ENCODE measurements at places on chromosomes 6 and 20.

DNA sequence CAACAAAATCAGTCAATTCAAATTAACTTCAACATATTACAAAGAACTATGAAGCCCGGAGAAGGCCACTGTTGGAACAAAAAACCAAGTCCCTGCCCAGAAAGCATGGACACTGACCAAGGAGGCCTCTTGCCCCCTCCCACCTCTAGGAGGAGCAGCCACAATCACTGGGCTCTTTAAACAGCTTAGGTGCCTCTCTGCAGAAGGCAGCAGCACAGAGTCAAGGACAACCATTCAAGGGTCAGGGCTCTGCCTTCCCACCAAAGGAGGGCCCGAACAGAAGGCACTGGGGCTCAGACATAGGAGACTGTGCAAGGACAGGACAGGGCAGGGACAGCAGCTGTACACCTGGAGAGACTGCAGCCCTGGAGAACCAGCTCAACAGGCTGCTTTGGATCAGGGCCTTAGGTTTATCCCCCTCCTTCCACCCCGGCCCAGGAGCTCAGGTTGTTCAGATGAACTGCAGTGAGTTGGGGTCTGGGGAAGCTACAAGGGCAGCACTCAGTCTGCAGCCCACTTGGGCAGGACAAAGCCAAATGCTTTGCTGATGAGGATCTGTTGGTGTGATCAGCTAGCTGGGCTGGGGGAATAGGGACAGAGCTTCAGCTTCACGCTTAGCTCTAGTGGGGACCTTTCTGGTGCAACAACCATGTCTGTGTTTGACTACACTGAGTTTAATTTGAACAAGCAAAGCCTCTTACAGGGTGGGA is 17.8 kb downstream of the TOMM34 start:
- DNase-seq = no peak

DNA sequence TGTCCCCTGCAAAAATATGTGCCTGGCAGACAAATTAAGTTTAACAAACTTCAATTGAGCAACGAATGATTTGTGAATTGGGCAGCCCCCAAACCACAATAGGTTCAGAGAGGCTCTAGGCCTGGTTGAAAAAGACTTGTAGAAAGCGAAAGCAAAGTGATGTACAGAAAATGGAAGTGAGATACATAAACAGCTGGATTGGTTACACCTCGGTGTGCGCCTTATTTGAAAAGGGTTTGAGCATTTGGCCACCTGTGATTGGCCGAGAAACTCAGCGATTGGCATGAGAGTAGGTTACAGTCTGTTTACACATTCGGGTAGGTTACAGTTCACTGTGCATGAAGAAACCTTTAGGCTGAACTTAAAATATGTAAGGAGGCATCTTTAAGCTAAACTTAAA is 136.9 kb downstream of the CD83 start:
- no peak for DNase-seq

GRCh38 chr6:42618686-42619085 is 54.9 kb downstream of the UBR2 start:
- no peak for DNase-seq

DNA sequence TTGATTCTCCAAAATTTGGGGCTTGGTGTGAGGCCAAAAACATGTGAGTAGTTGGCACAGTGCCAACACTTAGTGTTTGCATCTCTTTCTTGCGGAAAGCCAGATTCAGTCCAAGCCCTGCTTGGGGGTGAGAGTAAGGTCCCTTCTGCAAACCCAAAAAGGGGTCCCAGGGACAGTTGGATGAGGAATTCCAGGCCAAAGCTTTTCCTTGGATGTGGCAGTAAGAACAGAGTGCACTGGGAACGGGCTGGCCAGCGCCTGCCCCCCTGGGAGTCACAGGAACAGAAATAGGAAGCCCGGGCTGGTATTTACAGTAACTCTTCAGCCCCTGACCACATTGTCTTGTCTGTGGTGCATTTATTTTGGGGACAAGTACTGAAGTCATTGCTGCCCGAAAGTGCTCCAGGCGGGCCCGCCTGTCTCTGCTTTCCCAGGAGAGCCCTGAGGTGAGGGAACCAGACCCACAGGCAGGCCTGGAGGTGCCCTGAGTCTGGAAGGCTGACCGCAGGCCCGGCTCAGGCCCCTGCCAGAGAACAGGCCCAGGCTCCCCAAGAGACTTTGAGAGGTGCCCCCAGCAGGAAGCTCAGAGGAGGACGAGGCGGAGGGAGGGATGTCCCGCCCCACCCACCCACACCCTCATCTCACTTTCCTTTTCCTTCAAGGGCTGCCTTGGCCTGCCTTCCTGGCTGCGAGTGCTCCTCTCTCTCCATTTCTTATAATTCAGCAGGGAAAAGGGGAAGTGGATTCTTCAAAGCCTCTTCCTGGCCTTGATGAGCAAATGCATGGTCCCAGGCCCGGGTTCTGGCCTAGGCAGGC is 218.4 kb downstream of the MAFB start:
- no peak for DNase-seq

DNA sequence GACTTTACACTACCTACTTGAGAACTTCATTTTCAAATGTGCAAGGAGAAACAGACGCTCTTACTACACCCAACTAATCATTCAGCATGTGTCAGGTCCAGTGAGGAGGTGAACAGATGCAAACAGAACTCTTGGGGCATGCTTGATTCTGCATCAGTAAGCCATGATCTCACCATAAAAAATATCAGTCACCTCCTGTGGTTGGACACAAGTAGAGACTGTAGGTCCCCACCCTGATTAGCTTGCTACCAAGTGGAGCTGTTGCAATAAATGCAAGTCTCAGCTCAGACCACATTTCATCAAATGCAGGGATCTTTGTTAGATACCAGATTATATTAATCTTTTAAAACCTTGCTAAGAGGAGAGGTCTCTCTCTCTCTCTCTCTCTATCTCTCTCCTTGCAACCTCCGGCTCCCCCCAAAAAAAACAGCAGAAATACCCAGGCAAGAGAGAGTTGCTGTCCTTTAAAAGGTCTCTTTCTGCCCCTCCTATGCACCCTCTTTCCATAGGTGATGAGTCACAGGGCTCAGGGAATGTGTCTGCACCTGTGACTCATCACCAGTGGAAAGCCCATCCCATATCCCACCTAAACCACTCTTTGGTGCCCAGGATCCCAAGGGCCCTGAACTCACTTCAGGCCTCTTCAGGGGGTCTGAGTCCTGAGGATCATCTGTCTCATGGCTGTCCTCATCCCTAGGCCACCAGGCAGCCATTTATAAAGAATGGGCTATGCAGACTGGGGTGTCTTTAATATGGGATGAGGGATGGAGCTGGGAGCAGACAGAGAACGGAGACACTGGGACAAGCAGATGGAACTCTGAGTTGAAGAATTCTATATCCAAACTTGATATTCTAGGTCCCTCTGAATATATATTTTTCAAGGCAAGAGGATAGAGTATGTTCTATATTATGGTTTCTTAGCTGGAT is 154.5 kb downstream of the QRSL1 start:
- DNase-seq = no peak

- no peak for DNase-seq
Observed at GRCh38 chr6:144581812-144582537, 296.8 kb downstream of the UTRN start.

GRCh38 chr6:167828325-167828956 is 1.7 kb downstream of the AFDN start:
- no peak for DNase-seq

DNA sequence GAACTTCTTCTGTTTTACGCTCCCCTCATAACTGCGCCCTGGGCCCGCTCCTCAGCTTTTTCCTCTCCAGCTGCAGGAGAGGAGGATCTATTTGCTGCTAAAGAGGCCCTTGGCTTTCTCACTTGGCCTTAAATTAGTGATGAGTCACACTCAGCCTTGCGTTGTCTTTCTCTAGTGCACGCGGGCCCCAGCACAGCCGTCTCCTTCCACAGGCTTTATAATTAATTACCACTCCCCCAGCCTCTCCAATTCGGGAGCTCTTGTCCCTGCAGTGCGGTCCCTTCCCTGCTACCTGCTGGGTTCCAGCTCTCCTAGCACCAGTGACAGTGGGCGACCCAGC is 25.2 kb downstream of the PACSIN1 start:
- DNase-seq = no peak

GRCh38 chr6:166293731-166294584 is 14.2 kb downstream of the PRR18 start:
- no peak for DNase-seq

DNA sequence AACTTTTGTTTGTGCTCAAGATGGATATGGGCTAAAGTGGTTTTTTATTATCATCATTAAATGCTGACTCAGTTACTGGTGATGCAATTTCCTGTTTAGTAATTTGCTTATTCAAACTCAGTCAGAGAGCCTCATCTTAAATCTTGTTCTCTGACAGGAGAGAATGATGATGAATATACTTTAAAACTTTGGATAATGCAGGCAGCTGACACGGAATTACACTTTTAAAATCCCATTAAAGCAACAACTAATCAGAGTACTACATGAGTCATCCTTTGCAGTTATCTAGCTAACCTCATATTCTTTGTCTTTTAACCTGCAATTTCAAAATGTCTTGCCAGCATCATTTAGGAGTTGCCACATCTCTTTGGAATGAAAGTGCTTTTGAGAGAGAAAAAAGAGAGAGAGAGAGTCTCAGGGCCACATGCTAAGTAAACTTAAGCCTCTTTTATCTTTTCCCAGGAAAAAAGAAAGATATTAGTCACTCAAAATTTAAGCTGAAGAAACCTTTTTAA is 9.2 kb upstream of the C6orf141 start:
- DNase-seq = no peak

GRCh38 chr6:142323377-142323776 is 21.6 kb downstream of the ADGRG6 start:
- DNase-seq = no peak

DNA sequence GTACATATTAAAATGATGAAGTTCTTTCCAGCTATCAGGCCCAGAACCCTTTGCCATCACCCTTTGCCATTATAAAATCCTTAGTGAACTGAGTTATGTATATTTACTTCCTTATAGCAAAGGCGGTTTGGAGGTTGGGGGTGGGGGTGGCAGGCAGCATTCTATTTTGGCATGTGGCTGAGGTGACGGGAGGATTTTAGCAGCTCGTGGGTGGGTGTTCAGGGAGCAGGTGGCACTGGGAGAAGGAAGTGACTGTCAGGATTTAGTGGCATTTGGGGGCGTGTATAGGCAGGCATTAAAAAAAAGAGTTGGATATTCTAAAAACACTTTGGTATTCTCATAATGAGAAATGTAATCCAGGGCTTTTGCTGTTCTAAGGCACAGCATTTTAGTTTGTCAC is 150.7 kb downstream of the RIMS1 start:
- DNase-seq = no peak

DNA sequence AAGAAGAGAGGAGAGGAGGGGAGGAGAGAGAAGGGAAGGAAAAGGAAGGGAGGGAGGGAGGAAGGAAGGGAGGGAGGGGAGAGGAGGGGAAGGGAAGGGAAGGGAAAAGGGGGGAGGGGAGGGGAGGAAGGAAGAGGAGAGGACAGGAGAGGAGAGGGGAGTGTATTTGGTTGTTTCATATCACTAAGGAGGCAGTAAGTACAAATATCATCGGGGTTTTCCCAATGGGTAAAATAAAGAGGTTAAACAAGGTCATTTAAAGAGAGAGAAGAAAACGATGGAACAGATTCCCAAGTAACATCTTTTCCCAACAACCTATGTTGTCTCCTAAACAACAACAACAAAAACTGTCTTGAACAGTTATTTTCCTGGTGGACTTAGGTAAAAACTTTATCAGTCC is 43.6 kb downstream of the MBOAT1 start:
- DNase-seq = no peak

DNA sequence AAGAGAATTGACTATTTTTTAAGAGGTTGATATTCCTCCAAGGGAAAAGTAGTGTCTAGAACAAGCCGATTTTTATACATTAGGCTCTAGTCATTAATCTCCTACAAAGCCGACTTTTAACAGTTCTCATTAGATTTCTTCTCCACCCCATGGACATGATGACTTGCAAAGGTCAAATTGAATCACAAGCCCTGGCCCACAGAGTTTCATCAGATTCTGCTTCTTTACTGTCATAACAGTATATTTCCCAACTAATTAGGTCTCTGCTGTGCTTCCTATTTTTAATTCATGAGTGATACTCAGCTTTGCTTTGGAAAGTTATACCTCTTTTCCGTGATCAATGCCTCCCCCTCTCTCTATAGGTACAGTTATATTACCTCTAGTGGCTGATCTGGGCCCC is 90.6 kb upstream of the ADGRB3 start:
- no peak for DNase-seq

DNA sequence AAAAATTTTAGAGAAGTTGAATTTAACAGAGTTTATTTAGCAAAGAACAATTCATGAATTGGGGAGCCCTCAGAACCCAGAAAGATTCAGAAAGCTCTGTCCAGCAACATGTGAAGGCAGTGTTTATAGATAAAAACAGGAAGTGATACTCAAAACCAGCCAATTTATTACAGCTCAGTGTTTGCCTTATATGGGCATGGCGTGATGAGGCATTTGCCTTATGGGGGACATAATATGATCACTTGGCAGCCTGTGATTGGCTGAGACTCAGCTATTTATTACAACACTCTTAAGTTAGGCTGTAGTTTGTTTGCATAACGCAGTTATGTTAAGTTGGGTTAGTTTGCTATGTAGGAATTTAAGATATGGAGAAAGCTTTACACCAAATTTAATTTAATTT is 11.5 kb downstream of the HLA-DPA1 start:
- DNase-seq = no peak

DNA sequence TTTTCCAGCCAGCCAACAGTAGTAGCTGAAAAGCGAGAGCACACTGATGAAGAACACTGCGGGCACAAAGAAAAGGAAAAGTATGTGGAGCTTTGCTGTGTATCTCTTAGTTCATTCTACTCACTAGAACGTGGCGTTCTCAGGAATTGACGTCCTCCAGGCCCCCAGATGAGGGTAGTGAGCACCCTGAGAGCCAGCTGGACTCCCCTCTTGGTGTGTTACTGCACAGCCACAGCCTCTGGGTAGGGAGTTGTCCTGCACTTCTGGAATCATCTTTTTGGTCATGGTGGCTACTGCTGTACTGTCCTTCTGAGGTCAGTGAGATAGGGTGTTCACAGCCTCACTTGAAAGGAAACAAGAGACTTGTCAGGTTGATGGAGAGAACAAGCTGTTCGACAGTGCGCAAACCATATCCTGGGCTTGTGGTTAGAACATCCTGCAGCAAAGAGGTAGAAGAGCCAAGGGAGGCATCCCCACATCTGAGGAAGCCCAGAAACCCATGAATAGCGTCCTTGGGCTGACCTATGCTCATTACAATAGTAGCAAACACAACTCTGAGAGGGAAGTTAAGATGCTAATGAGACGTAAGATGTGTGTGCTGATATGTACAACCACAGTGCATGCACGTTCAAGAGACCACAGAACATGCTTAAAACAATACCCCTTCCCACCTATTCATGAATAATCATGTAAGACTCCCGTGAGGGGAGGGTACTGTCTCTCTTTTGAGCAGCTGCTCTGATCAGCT is 14.6 kb upstream of the HLA-F start:
- DNase-seq = no peak

DNA sequence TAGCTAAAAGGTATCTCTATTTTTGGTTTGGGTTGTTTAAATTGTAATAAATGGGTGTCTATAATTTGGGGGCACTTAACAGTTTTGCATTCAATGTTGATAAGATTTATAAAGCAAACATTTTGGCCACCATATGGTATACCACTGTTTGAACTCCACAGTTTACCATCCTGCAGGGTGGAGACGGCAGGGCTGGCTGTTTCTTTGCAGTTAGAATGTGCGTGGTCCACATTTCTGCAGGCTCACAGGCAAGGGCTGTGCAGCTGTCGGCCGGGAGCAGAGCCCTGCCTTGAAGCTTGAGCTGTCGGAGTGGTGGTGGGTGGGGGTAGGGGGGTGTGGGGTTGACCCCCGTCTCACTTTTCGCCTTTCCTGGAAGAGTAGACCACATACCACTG is 135.9 kb downstream of the CDH4 start:
- no peak for DNase-seq
